NCI-H146 (cell line): ENCODE measurements at places on chromosomes 3 and 15.
A peak's percentile ranks its signal among the peaks of the same experiment; 100 is the strongest.

DNA sequence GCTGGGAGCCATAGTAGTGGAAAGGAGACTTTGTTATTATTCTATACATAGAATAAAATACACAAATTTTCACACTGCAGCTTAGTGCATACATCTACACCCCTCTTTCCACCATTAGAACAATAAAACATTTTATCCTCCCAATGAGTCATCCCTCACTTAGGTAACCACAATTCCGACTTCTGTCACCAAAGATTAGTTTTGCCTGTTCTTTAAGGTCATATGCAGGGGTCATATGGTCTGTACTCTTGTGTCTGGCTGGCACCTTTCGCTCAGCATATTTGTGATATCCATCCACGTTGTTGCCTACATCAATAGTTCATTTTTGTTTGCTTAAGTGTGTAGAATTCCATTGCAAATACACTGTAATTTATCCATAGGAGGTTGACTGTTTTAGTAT is 399.4 kb downstream of the SHQ1 start:
- no peak for DNase-seq

- no peak for DNase-seq
Measured at GRCh38 chr15:82122746-82123400, 77.1 kb upstream of the MEX3B start.

- DNase-seq = no peak
Measured at GRCh38 chr15:98123297-98123696, 162.8 kb downstream of the ARRDC4 start.

- no peak for DNase-seq
Measured at GRCh38 chr3:129967761-129968160, 6.8 kb upstream of the TRH start.

DNA sequence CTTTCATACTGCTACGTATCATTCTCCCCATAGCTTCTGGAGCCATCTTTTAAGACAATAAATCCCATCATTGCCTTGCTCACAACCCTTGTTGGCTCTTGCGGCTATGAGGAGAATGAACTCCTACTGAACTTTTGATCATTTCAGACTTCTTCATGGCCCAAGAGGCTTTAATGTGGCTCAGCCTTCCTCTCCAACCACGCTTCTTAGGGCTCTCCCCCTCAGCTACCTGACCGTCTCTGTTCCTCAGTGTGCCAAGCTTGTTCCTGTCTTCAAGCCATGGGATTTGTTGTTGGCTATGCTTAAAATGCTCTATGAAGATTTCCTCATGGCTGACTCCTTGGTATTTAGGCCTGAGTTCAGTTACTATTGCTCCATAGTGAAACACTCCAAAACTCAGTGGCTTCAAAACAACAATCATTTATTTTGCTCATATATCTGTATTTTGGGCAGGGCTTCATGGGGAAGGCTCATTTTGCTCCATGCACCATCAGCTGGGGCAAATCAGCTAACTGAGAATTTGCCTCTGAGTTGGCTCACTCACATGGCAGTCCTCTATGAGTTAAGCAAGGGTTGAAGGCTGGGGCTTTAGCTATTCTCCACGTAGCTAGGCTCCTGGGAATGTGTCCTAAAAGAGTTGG is 47.5 kb downstream of the FOXL2 start:
- DNase-seq = no peak

DNA sequence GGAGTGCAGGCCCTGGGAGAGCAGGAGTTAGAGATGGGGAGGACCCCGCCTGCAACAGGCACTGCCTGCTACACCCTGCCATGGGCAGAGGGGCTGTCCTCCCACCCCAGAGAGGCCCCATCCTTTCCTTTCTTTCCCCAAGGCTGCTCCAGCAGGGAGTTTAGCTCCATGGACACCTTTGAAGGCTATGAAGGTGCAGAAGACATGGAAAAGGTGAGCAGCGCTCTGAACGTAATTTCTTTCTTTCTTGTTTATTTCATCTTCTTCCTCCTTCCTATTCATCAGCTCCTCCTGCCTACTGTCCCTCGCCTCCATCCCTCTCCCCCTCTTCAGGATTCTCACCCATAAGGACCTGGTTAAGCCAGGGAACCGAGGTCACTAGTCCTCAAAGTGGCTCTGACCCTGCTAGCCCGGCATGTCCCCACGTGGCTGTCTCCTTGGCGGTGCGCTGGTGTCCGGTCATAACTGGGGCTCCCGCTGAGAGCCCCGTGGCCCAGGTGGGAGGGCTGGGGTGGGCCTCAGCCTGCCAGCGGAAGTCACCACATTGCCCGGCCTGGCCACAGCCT is 16.0 kb upstream of the ADIPOQ start:
- DNase-seq = peak; percentile 67

GRCh38 chr3:131158434-131158833 is 131.8 kb downstream of the NEK11 start:
- DNase-seq = no peak

DNA sequence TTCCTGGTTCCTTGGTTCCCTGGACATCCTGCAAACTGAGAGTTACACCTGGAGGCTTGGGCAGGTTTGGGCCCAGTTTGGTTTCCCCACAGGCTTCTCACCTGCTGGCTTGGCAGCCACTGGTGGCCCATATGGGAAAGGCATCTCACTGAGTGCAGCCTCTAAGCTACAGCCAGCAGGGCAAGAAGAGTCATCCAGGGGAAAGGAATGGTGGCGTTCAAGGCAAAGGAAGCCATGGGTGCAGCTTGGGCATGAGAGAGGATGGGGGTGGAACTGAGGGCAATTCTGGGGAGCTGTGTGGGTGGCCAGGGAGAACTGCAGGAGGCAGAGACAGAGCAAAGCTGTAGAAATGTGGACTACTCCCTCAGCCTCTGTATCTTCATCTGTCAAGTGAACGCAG is 106.4 kb downstream of the EPHB1 start:
- no peak for DNase-seq

DNA sequence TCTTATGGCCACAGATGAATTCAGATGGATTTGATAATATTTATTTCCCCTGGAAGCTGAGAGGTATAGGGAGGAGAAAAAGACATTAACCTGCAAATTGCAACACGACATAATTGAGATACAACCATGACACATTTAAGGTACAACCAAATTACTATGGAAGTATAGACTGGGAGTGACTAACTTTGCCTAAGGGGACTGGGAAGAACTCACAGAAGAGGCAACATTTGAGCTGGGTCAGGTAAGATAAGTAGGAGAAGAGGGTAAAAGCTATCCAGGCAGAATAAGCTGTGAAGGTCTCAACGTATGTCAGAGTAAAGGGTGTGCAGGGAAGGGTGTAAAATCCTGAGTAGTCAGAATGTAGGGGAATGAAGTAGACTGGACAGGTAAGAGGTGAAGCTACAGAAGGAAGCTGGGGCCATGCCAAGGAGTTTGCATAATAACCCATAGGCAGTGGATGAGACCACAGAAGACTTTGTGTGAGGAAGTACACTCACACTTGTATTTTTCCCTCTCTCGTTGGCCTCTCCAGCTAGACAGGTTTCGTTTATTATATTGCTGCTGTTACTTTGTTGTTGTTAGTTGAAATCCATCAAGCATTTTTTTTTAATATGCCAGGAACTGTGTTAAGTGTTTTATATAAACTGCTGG is 28.0 kb upstream of the PTX3 start:
- no peak for DNase-seq

DNA sequence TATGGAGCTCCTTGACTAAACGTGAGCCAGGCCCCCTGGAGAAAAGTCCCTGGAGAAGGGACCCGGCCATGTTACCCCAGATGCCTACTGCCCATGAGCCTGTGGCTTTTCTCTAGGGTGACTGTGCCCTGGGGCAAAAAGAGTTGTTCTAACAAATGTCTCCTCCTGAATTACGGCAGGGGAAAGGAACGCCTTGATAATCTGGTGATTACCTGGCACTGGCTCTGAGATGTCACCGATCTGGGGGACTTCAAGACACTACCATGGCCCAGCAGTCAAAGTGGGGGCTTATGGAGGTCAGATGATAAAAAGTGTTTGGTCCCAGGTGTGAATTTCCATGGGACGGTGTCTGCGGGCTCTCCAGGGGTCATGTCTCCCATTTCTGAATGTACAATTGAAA is 140.7 kb downstream of the KLF13 start:
- DNase-seq = no peak

DNA sequence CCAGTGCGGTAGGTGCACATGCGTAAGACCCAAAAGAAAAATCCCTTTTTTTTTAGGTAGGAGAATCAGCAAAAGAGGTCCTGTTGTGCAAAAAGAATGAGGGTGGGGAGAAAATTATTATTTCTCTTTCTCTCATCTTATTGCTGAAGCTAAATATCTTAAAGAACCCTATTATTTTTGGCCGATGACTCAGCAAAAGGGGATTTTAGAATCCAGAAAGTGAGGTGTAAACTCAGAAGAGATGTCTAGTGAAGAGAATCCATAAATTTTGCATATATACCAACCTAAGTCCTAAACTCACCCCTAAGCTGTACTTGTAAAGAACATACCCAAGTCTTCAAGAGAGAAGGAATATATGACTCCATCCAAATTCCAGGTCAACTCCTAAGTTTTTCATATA is 386.3 kb upstream of the ZNF717 start:
- no peak for DNase-seq

GRCh38 chr3:71072986-71073385 is 510.5 kb downstream of the FOXP1 start:
- DNase-seq = no peak

GRCh38 chr15:42845581-42845980 is 75.0 kb downstream of the TTBK2 start:
- no peak for DNase-seq

- DNase-seq = no peak
Measured at GRCh38 chr3:138381950-138382715, 33.8 kb downstream of the MRAS start.

DNA sequence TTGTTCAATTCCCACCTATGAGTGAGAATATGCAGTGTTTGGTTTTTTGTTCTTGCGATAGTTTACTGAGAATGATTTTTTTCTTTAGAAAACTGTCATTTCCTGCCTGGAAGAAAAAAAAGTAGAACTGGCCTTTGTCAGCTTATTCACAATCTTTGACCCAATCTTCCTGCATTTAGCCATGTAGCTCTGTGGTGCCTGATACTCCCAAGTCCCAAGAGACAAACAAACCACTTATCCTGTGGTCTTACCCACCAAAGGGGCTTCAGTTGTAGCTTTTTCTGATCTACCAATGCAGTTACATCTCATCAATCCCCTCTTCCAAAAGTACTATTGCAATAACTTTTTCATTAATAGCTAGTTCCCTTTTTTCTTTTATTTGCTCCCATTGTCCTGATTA is 444.6 kb downstream of the GRM7 start:
- DNase-seq = no peak

DNA sequence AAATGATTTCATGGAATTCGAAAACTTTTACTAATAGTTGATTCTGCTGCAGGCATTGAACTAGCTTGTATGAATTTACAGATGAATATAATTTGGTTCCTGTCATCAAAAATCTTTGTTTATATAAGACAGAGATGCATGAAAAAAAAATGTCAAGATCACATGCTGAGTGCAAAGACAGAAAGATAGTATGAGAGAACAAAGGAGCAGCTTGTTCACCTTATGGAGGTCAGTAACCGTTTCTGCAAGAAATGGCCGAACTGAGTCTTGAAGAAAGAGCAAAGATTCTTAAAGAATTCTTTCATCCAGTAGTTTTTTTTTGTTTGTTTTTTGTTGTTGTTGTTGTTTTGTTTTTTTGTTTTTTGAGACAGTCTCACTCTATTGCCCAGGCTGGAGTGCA is 450.6 kb downstream of the TUSC7 start:
- DNase-seq = peak; percentile 23

DNA sequence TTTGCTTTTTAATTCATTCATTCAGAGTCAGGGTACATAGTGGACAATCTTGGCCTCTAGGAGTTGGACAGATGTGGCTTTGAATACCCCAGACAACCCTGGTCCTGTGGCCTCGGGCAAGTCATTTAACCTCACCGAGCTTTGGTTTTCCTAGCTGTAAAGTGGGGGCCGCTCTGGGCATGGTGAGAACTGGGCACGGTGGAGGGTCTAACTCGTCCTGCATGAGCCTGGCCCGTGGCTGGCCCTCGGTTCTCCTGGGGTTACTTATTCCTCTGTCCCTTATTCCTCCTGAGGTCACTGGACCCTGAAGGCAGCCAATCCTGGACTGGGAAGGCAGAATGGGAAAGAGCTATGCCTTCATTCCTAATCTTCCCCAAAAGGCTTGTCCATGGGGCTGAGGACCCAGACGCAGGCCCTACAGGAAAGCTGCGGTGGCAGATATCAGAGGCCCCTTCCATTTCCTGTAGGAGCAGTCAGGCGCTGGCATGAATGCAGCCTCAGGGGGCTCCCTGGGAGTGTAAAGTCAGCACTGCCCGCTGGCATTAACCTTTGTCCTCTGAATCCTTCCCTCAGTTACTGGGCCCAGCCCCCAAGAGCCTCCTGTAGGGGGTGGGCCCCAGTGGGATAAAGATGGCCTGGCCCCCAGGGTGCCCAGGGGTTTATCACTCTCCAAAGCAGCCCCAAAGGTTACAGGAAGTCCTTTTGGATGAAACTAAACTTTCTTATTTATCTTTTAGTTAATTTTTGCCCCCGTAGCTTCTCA is 17.9 kb upstream of the SEC13 start:
- no peak for DNase-seq

DNA sequence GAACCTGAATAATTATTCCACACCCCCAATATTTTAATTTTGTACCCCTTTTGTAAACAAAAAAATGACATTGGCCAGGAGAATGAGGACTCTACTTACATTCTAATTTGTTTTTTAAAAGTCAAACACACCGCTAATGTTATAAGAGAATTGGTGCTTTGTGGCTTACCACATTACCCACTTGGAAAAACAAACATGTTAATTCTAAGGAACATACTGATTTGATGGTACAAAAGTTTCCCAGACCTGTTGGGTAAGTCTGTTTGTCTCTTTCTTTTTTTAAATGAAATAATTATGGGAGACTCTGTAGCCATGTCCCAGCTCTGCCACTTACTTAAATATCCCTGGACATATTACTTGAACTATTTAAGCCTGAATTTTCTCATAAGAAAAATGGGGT is 352.5 kb upstream of the C2CD4B start:
- DNase-seq = no peak

- DNase-seq = peak; percentile 5
Measured at GRCh38 chr3:24400450-24400849, 94.2 kb downstream of the THRB start.

GRCh38 chr3:37920156-37920699 is 58.5 kb downstream of the CTDSPL start:
- DNase-seq = no peak

DNA sequence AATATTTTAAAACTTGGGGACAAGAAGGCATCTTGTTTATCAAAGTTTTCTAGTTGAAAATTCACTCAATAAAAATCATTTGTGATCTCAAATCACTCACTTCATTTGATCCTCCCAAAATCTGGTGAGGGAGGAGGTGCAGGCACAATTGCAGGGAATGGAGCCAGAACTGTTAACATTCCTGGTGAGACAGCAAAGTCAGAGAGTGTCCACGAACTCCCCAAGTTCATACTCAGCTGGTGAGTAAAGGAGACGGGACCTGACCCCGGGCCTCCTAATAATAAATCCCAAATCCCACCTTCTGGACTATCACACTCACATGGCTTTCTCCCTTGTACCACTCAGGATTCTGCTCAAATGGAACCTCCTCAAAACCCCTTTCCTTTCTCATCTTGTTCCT is 252.3 kb upstream of the LRTM1 start:
- DNase-seq = no peak

GRCh38 chr3:177468816-177469215 is 271.5 kb upstream of the TBL1XR1 start:
- DNase-seq = no peak

GRCh38 chr3:123464211-123464610 is 15.3 kb upstream of the ADCY5 start:
- no peak for DNase-seq
